Breast epithelium (tissue), 4 donors: ENCODE measurements at places on chromosomes 3 and 15.

GRCh38 chr3:128287216-128287615 is 133.9 kb downstream of the EEFSEC start:
- H3K4me1 ChIP-seq: no peaks in the 10 kb centered on the region
- no peak for DNase-seq
- H3K4me3 ChIP-seq: no peak overlapping the region
- no peaks in the 10 kb centered on the region for H3K27me3 ChIP-seq
- no peaks in the 10 kb centered on the region for H3K36me3 ChIP-seq
- H3K27ac ChIP-seq: no peak overlapping the region

DNA sequence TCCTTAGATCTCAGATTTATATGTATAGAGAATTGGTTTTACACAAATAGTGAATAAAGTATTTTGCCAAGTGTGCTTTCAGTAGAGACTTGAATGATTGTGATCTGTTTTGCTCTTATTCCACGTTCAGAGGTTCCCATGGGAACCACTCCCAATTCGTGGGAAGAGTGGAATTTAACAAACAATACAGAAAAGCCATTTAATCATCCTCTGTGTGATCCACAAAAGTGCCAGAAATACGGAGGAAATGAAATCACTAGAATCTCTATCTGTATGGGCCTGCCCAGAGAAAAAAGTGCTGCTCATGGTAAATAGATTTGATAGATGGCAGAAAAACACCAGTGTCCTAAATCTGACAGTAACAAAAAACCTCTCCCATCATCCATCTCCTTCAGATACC is 56.0 kb downstream of the CNTN4 start:
- no peaks in the 10 kb centered on the region for H3K36me3 ChIP-seq
- H3K27ac ChIP-seq: no peak overlapping the region
- DNase-seq: no peak
- H3K27me3 ChIP-seq: no peaks in the 10 kb centered on the region

GRCh38 chr3:197362081-197362480 is 63.7 kb upstream of the DLG1 start:
- no peak overlapping the region for H3K4me3 ChIP-seq
- DNase-seq: no peak
- H3K4me1 ChIP-seq: peaks cover 2% of the 10 kb centered on the region
- no peaks in the 10 kb centered on the region for H3K27me3 ChIP-seq

- peaks cover 3% of the 10 kb centered on the region for H3K4me1 ChIP-seq
- no peak overlapping the region for H3K4me3 ChIP-seq
- no peaks in the 10 kb centered on the region for H3K36me3 ChIP-seq
- no peaks in the 10 kb centered on the region for H3K27me3 ChIP-seq
- no peak for DNase-seq
- H3K27ac ChIP-seq: peak overlapping the region; percentile 6
Observed at GRCh38 chr15:98900356-98900755, 107.2 kb downstream of the PGPEP1L start.

DNA sequence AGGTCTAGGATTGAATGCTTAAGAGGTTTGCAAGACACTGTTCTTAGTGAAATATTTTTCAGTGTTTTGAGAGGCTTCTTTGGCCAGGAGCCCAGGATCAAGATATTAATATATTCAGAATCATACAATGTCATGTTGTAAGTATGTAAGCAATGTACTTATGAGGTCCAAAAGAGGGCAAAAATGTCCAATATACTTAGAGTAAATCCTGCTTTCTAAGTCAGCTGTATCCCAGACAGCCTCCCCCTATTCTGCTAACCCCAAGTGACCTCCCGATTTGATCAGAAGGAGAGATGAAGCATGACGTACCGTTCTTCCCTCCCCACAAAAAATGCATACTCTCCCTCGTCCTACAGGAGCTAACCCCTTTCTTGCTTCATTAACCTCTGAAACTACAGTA is 70.9 kb downstream of the CHAC1 start:
- no peaks in the 10 kb centered on the region for H3K4me1 ChIP-seq
- H3K36me3 ChIP-seq: no peaks in the 10 kb centered on the region
- H3K4me3 ChIP-seq: no peak overlapping the region
- peak overlapping the region; percentile 15 for H3K27ac ChIP-seq
- DNase-seq: no peak
- H3K27me3 ChIP-seq: no peaks in the 10 kb centered on the region

- no peaks in the 10 kb centered on the region for H3K36me3 ChIP-seq
- no peaks in the 10 kb centered on the region for H3K27me3 ChIP-seq
- no peaks in the 10 kb centered on the region for H3K4me1 ChIP-seq
- DNase-seq: no peak
Observed at GRCh38 chr3:28521663-28522062, 173.0 kb upstream of the AZI2 start.

DNA sequence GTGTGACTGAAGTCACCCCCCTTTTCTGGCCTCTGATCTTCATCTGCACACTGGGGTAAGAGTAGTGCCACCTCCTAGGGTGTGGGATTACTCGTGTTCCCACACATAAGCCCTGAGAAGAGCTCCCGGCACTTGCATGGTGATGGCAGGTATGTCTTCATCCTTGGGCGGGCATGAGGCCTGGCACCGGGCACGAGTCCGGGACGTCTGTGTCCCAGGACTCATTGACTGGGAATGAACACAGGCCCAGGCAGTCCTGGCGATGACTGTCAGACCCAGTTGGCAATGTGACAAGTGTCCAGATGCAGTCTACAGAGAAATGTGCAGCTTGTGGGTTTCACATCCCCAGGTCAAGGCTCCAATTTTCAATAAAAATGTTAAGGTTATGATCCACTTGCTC is 78.9 kb downstream of the TBC1D2B start:
- H3K4me3 ChIP-seq: no peak overlapping the region
- H3K4me1 ChIP-seq: no peaks in the 10 kb centered on the region
- peak overlapping the region; percentile 86 for H3K27ac ChIP-seq
- DNase-seq: no peak
- H3K36me3 ChIP-seq: no peaks in the 10 kb centered on the region

GRCh38 chr15:45634432-45635190 is at the start of gene SQOR:
TSS of gene SQOR (plus strand) at chr15:45635029. CDS start at chr15:45658924, 23,895 bp downstream.
- DNase-seq: peak; percentile 82
- H3K4me1 ChIP-seq: peaks cover 8% of the 10 kb centered on the region
- H3K4me3 ChIP-seq: peak within 1 kb of the TSS; percentile 81
- H3K27ac ChIP-seq: peak within 1 kb of the TSS; percentile 95
- H3K27me3 ChIP-seq: no peaks in the 10 kb centered on the region
- no peaks in the 10 kb centered on the region for H3K36me3 ChIP-seq

DNA sequence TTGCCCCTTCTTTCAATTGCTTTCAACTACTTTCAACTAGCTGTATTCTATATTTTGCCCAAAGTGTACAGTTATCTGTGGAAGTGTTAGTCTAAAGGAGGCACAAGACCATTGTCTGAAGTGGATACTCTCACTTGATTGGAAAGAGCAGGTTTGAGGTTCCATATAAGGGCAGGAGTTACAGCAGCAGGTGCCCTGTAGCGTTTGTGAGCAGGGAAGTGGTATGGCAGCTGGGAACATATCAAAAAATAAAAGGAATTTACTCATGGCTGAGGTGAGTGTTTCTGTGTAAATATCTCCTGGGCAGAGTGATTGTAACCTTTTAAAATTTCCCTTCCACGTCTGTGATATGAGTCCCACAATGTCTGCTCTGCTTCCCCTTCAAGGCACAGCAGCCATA is 38.5 kb upstream of the DNAJC13 start:
- no peaks in the 10 kb centered on the region for H3K27me3 ChIP-seq
- DNase-seq: no peak
- H3K36me3 ChIP-seq: no peaks in the 10 kb centered on the region
- no peak overlapping the region for H3K4me3 ChIP-seq
- no peak overlapping the region for H3K27ac ChIP-seq

DNA sequence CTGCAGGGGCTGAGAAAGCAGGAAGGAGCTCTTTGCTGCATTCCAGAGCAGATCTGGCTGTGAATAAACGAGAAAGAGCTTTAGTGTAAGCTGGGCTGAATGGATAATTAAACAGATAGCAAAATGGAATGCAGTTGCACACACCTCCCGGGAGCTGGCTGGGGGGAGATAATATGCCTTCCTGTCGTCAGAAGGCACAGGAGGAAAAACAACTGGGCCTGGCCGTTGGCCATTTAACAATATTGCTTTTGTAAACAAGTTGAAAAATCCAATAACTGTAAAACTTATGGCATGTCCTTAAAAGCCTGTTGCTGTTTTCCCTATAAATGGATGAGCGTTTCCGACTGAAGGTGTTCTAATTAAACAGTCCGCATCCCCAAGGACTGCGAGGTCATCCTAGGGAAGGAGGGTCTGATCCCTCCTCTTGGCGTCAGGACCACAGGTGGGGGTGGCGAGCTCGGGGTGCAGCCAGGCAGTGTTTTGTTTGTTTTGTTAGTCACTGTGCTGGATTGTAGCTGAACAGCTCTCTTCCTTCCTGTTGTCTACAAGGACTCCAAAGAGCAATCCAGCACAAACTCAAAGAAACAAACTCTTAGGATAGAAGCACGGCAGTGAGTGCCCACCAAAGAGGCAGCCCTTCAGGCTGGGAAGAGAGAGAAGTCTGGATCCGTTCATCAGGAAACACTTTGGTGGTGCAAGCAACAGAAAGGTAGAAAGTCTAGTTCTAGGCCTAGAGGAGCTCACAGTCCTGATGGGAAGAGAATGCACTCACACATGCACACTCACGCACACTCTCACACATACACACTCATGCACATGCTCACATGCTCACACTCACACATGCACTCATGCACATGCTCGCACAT is 133.4 kb upstream of the SMAD3 start:
- H3K27me3 ChIP-seq: no peaks in the 10 kb centered on the region
- peak; percentile 66 for DNase-seq
- H3K4me1 ChIP-seq: peaks cover 9% of the 10 kb centered on the region
- H3K27ac ChIP-seq: peak overlapping the region; percentile 38
- no peaks in the 10 kb centered on the region for H3K36me3 ChIP-seq
- H3K4me3 ChIP-seq: no peak overlapping the region

- peak; percentile 72 for DNase-seq
- no peaks in the 10 kb centered on the region for H3K36me3 ChIP-seq
- no peak overlapping the region for H3K27ac ChIP-seq
- no peak overlapping the region for H3K4me3 ChIP-seq
- no peaks in the 10 kb centered on the region for H3K27me3 ChIP-seq
Observed at GRCh38 chr3:45659661-45660566, 29.3 kb upstream of the SACM1L start.

GRCh38 chr3:177451301-177451750 is 254.0 kb upstream of the TBL1XR1 start:
- no peak for DNase-seq
- no peaks in the 10 kb centered on the region for H3K27me3 ChIP-seq
- H3K27ac ChIP-seq: peak overlapping the region; percentile 70
- H3K4me1 ChIP-seq: peaks cover 4% of the 10 kb centered on the region
- H3K4me3 ChIP-seq: no peak overlapping the region

- no peaks in the 10 kb centered on the region for H3K27me3 ChIP-seq
- H3K36me3 ChIP-seq: no peaks in the 10 kb centered on the region
- H3K27ac ChIP-seq: no peak overlapping the region
- no peaks in the 10 kb centered on the region for H3K4me1 ChIP-seq
- H3K4me3 ChIP-seq: no peak overlapping the region
- no peak for DNase-seq
Observed at GRCh38 chr15:65408324-65409035, 14.3 kb downstream of the IGDCC4 start.

- H3K27ac ChIP-seq: no peak overlapping the region
- no peak overlapping the region for H3K4me3 ChIP-seq
- no peak for DNase-seq
- H3K27me3 ChIP-seq: no peaks in the 10 kb centered on the region
- H3K36me3 ChIP-seq: no peaks in the 10 kb centered on the region
Observed at GRCh38 chr3:60953351-60953750, 297.9 kb downstream of the FHIT start.

DNA sequence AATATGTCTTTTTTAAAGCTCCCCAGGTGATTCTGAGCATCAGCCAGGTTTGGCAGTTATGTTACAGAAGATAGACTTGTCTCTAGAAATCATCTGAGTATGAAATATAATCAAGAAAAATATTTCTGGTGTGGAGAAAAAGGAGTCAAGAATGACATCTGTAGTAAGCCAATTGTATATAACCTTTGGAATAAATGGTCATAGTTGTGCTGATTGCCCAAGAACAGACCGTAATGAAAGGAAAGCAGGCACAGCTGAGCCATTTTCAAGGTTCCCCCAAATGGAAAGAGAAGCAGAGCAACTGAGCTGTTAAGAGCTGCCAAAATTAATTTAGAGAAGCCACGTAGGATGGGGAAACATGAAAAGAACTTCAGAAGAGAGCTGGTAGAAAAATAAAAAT is 26.6 kb downstream of the GOLM2 start:
- H3K27ac ChIP-seq: no peak overlapping the region
- H3K36me3 ChIP-seq: no peaks in the 10 kb centered on the region
- H3K4me1 ChIP-seq: no peaks in the 10 kb centered on the region
- no peak overlapping the region for H3K4me3 ChIP-seq
- no peak for DNase-seq

DNA sequence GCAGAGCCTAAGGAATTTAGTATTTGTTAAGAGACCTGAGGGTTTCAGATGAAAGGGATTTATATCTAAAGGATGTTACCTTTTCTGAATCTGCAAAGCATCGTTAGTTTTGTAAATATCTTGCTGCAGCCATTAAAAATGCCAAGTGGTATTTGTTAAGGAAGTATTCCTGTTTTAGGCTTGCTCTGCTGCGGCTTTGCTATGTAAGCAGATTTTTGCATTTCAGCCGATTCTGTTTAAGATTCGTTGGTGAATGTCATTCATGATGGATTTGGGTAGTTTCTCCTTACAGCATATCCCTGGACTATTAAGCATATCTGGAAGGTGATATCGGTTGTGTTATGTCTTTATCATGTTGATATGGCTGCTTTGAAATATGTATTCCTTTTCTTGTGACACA is 1.0 kb downstream of the USP8 start:
- H3K4me1 ChIP-seq: peaks cover 9% of the 10 kb centered on the region
- H3K27me3 ChIP-seq: no peaks in the 10 kb centered on the region
- peak overlapping the region; percentile 94 for H3K27ac ChIP-seq

DNA sequence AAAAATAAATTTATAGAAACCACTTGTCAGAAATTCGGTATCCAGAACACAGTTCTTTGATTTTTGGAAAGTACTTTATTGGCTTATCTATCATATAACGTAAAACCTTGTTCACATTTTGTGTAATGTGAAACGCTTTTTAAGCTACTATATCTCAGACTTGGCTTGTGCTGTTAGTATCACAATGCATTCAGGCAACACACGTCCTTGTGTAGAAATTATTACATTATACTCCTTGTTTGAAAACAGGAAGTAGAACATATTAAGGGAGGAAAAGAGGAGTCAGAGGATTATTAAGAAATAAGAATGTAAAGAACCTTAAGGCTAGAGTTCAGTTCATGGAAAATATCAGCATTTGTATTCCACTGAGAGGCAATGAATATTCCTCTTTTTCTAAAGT is 1.6 kb downstream of the DNAJC13 start:
- H3K27ac ChIP-seq: no peak overlapping the region
- H3K4me3 ChIP-seq: peak overlapping the region; percentile 68
- no peak for DNase-seq
- no peaks in the 10 kb centered on the region for H3K27me3 ChIP-seq

DNA sequence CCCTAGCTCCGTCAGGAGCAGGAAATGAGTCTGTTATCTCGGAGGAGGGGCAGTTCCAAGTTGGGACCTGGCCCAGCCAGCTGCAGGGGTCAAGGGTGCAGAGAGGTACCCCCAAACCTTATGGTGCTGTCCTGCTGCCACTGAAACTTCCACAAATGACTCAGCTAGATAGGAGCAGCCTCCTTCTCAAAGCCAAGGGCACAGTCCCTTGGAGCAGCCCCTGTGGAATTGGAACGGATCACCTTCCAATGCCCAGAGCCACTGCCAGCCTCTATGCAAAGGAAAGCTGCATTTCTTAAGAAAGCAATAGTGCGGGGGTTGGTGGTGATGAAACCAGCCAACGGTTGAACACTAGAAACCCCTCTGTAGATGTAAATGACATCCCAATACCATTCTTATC is 19.6 kb upstream of the LRRK1 start:
- no peaks in the 10 kb centered on the region for H3K27me3 ChIP-seq
- peaks cover 10% of the 10 kb centered on the region for H3K4me1 ChIP-seq
- H3K36me3 ChIP-seq: no peaks in the 10 kb centered on the region
- peak overlapping the region; percentile 95 for H3K27ac ChIP-seq
- H3K4me3 ChIP-seq: no peak overlapping the region
- no peak for DNase-seq
